ENCODE measurements at places on chromosomes 3 and 15.
A peak's percentile ranks its signal among the peaks of the same experiment; 100 is the strongest.

- DNase-seq: no peak
Measured at GRCh38 chr3:114846779-114847178, 300.3 kb downstream of the ZBTB20 start.

DNA sequence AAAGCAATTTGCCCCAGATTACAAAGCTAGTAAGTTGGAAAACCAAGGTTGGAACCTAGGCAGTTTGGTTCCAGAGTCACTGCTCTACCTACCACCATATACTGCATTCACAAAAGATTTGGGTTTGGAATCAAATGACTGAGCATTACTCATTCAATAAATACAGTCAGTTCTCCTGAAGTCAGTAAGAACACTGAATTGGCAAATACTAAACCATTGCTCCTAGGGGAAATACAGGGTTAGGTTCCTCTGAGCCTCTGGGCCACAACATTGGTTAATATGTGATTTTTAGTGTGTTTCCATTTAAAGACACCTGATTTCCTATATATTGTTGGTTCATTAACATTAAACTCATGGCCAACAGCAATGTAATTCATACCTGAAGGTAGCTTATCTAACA lies 2.1 kb upstream of the EIF5A2 start:
- DNase-seq: peak; percentile 9

DNA sequence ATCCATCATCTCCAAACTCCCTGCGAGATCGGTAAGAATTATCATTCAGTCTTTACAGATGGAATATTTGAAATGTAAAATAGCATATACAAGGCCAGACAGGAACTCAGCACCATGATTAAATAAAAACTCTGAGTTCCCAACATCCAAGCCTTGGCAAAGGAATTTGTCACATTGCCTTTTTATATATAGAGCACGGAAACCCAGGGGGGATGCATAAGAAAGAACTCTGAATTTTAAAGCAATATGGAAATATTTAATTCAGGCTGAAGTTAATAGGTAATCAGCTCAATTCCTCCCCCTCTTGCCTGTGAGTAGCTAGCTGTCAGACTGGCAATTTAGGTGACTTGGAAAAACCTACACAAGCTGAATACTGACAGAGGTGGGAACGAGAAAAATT lies 217.9 kb upstream of the KCNMB2 start:
- no peak for DNase-seq

DNA sequence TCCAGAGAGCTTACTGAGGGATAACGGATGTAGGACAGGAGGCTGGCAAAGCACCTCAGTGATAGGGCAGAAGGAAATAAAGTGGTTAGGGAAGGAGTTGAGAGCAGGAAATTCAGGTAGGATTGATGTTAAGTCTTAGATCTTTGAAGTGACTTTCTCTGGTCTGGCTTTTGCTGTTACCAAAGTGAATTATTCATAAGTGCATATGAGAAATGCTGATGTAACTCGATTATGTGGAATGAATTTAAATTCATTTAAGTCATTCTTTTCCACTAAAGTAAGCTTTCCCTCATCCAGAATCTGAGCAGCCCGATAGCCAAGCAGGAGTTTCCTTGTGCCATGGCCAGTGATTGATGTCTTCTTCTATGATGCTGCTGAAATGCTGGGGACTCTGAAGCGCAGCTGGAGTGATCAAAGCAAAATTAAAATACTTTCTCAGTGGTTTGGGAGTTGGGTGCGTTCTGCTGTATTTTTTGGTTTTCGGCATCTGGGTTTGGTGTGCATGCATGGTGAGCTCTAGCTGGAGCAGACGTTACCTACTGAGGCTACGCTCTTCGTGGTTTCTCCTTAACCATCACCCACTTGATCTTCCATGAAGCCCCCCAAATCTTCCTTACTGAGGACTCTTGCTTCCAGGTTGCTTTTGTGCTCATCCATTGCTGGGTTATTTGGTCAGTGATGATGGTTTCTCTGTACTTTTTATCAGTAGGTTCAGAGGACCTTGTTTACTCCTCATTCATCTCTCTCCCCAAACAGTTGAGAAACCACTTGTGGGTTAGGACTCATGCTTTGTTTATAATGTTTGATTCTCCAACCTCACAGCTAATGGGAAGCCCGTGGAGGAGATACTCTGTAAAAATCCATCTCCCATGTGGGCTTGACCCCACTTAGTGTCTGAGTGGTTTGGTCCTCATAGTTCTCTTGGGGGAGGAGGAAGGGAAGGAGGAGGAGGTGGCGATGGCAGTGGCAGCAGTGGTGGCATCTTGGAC lies 72.5 kb downstream of the IGF1R start:
- peak; percentile 58 for DNase-seq

- no peak for DNase-seq
Measured at GRCh38 chr3:171039674-171040073, 13.2 kb upstream of the SLC2A2 start.

DNA sequence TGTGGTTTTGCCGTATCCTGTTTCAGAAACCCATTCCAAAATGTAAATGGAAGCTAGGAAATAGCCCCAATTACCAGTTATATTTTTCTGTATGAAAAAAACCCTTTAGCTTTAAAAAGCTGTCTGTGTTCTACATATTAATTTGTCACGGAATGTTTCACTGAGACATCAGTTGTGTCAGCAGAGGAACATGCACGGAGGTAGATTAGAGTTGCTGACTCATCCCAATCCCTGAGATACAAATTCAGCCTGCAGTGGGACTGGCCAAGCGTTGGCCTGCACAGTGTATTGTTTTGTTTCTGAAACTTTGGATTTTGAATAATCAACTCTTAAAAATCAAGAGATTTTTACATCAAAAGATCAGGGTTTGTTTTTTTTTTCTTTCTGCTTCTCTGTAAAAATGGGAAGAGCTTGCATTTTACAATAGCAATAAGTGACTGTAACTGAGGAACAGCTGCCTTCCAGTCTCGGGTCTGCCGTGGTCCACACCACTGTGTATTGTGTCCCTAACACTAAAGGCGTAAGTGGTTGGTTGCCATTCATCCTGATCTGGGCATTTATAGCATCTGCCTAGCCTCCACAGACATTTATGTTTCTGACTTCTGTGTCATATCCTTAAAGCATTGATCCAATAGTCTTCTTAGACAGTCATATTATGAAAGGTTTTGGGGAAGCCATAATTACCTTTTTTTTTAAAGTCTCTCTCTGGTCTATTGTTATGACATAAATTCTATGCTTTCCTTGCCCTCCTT lies 218.1 kb downstream of the ADAMTSL3 start:
- DNase-seq: peak; percentile 87

DNA sequence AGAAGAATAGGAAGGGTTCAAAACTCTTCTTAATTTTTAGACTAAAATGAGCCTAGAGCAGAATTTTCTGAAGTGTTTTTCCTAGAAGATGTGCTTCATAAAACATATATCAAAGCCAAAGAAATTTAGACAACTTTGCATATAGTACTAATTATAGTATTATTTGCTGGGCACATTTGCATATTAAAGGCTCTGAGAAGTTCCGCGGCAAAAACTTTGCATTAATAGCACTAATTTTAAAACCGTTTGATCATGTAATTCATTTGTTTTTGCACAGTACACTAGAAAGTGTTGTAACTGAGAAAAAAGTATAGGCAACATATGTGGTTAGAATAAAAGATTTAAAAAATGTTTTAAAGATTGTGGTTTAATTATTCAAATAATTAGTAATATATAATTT lies 412.0 kb upstream of the NR2F2 start:
- no peak for DNase-seq

GRCh38 chr3:197494366-197495058 lies 61.3 kb downstream of the BDH1 start:
- DNase-seq: no peak

GRCh38 chr3:48596157-48596556 lies 1.0 kb upstream of the COL7A1 start:
- DNase-seq: no peak

DNA sequence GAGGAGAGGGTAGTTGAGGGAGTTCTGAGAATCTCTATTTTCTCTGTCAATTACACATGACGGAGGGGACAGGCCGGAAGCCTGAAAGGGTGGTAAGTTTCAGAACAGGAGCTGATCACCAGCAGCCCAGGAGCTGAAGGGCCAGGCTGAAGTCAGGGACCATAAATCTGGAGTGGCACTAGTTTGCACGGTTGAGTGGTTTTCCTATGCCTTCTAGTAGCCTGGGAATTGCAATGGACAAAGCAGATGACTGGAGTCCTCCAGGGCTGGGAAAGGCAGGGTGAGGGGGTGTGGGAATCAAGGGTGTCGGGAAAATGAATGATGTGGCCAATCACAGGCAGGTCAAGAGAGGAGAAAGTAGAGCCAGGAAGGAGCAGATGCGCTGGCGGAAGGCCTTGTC lies 72.5 kb downstream of the MAGEF1 start:
- no peak for DNase-seq

DNA sequence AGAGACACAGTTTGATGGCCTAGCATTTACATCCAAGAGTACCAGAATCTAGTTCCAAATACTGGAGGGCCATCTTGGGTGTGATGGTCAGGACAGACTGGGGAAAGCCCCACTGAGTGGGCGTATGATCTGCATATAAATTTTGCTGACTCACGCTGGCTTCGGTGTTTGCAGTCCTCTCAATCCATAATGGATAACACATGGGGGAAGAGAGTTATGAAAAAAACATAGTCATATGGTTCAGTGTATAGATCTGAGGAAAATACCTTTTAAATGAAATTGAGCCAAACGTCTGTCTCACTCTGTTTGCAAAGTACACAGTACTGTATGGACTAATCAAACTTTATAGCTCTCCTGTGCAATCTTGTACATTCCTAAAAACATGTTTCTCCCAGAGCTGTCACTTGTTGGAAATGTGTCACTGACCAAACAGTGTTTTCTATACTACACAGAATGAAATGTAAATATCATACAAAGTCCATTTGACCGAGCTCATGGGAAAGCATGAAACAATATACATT lies 125.3 kb upstream of the THBS1 start:
- peak; percentile 85 for DNase-seq

- no peak for DNase-seq
Measured at GRCh38 chr15:38877471-38877870, 312.9 kb upstream of the RASGRP1 start.

DNA sequence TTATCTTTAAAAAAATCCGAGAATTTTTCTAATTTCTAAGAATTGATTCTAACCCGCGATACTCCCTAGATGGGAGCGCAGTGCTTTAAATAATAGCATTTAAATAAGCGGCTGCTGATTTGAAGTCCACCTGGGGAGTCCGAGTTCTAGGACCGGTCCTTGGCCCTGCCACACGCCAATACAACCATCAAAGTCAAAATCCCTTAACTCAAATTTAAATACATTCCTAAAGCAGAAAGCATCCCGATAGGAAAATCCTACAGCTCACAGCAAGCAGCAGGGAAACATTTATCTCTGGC lies 508 bp upstream of the ECT2 start:
- no peak for DNase-seq

DNA sequence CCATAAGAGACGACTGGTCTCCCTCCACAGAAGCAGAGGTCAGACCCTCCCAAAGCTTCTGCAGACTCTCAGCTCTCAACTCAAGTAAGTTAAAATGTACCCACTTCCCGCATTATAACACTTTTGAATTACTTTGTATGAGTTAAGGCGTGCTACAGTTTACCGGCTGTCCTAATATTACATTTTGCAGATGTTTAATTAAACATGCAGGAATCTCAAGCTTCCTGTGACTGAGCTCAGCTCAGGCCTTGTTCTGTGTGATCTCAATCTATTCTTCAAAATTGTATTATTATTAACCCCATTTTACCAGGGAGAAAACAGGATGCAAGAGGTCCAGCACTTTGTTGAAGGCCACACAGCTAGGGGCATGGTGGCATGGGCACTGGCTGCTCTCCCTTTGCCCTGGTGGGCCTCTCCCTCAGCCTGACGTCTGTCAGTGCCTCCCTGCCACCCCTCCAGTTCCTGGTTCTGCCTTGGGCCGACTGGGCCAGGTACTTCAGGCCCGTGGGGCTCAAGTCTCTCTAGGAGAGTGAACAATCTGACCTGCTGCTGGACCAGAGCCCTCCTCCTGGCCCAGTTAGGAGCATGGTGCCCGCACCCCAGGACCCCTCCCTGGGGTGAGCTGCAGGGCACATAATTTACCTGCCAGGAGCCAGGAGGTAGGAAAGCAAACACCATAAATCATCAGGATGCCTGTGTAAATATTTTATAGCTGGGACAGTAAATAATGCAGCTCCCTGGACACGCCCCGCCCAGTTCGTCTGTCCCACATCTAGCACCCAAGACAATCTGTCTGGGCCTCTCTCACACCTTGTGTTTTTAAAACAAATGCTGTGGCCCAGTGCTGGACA lies 14.9 kb upstream of the RFT1 start:
- no peak for DNase-seq

DNA sequence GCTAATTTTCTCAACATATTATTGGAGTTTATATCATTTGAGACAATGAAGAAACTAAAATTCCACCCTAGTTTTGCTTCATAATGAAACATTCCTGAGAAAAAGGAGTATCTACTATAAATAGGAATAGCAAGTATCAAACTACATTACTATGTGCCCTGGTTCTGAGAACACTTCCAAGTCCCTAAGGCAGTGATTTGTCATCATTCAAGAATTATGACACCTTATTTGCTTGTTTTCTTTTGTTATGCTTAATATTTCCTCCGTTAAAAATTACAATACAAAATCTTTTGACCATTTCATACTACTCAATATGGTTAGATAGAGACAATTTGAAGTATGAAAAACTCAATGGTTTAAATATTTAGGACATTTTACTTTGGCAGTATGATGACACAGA lies 707.8 kb upstream of the GOLIM4 start:
- DNase-seq: peak; percentile 21
